ENCODE measurements at places on chromosomes 4 and X.

DNA sequence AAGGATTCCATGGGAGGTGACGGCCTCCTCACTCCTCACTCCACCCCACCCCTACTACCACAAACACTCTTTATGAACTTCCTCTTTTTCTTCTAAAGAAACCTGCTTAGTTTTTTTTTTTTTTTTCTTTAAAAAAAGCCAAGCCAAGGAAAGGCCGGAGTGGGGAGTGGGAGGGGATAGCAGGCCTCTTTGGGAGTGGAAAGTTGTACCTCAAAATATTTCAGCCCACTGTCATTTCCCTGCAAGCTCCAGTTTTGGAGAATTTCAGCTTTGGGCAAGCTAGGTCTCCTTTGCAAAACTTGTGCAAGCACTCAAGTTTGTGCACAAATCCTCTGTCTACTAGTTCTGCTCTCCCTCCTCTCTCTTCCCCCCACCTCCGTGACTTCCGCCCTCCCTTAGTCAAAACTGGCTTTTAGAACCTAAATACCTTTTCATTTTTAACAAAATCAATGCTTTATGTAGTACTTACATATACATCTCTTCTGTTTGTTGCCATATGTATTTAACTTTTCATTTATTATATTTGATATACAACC lies 512 bp upstream of the ANTXR2 start:
- DNase-seq: no peak

DNA sequence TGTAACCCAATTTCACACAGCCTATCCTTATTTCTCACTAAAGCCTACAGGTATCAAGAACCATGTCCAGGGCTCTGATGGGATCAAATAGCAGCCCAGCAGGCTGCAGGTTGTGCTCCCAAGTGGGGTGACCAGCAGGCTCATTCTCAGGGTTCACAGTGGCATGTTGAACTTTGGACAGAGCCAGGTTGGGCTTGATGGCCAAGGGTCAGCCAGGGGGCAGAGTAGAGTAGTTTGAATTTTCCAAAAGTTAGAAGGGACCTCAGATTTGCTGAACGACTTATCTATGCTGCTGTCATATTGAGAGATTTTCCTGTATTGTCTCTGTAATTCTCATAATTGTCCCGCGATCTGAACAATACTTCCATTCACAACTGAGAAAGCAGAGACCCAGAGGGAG lies 310.8 kb upstream of the BOD1L1 start:
- no peak for DNase-seq

DNA sequence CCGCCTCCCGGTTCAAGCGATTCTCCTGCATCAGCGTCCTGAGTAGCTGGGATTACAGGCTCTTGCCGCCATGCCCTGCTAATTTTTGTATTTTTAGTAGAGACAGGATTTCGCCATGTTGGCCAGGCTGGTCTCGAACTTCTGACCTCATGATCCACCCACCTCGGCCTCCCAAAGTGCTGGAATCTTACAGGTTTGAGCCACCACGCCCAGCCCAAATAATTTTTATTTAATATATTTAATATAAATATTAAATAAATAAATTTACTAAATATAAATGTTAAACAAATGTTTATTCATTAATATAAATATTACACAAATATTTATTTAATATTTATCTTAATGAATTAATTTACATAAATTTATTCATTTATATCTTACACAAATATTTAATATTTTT lies 120.2 kb downstream of the SHOX start:
- DNase-seq: no peak

DNA sequence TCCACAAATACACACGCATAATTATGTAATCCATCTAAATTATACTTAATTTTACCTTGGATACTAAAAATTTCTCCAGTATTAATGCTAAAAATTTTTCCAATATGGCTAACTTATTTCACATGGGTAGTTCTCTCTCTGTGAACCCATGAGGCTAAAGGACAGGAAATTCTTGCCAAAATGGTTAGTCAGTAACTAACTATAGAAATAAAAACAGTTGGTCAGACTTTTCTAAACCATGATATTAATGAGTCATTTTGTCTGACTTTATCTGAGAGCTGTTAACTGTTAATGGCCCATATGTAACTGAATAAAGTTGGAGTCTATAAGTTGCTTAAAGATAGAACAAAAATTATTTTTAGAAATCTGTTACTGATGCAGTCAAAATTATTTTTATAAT lies 549.4 kb downstream of the TLL1 start:
- no peak for DNase-seq

GRCh38 chrX:69762340-69762739 lies 146.4 kb downstream of the EDA start:
- DNase-seq: no peak

DNA sequence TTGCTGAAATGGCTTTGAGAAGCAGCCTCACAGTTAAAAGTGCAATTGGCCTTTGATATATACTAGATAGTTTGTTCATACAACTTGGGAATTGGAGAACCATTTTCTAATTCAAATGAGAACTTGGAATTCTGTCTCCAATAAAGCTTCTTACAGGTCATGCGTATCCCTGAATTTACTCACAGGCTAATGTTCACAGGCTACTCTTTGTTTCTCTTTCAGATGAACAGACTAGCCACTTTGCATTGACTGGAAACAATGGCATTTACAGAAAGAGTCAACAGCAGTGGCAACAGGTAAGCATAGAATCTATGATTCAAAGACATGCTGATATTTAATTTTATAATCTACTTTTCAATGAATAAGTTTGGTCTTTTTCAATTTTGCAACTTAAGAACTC lies 13.5 kb downstream of the AFF1 start:
- DNase-seq: no peak

GRCh38 chrX:29274517-29274916 lies 687.3 kb downstream of the IL1RAPL1 start:
- DNase-seq: no peak

GRCh38 chr4:149735796-149736195 lies 79.8 kb downstream of the IQCM start:
- no peak for DNase-seq

GRCh38 chrX:131279197-131279596 lies 9.9 kb downstream of the IGSF1 start:
- DNase-seq: no peak

DNA sequence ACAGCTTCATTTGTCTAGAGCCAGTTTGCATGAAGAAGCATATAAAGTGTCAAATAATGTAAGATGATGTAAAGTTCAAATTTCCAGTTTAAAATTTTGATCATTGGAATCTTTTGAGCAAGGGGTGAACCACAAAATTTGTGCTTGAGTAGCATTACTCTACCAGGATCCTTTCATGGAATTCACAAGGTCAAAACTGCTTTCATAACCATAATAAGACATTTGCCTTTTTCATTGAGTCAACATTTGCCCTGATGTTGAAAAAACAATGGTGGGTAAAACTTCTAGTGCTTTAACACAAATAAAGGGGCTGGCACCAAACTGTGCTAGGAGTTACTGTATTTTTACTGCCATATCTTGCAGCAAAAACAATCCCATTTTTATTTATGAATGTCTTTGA lies 142.2 kb downstream of the GLRA3 start:
- no peak for DNase-seq

- no peak for DNase-seq
Observed at GRCh38 chrX:40300286-40300890, 202.6 kb upstream of the BCOR start.

GRCh38 chr4:92021788-92022187 lies 282.0 kb upstream of the GRID2 start:
- no peak for DNase-seq

DNA sequence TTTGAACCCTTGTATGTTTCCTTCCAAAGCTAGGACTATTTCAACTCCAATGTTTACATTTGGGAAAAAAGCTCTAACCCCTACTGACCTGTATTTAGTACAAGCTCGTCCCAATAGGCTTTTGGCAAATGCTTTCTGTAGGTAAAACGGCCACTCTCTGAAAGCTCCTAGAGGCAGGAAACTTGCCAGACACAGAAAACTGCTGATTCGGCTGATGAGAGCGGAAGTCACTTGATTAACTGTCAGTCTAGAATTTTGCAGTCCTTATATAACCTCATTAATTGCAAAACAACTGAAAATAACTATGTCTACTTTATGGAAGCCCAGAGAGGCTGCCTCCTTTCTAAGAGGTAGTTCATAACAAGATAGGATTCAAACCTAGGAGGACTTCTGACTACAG lies 108.1 kb downstream of the TSPAN7 start:
- no peak for DNase-seq

DNA sequence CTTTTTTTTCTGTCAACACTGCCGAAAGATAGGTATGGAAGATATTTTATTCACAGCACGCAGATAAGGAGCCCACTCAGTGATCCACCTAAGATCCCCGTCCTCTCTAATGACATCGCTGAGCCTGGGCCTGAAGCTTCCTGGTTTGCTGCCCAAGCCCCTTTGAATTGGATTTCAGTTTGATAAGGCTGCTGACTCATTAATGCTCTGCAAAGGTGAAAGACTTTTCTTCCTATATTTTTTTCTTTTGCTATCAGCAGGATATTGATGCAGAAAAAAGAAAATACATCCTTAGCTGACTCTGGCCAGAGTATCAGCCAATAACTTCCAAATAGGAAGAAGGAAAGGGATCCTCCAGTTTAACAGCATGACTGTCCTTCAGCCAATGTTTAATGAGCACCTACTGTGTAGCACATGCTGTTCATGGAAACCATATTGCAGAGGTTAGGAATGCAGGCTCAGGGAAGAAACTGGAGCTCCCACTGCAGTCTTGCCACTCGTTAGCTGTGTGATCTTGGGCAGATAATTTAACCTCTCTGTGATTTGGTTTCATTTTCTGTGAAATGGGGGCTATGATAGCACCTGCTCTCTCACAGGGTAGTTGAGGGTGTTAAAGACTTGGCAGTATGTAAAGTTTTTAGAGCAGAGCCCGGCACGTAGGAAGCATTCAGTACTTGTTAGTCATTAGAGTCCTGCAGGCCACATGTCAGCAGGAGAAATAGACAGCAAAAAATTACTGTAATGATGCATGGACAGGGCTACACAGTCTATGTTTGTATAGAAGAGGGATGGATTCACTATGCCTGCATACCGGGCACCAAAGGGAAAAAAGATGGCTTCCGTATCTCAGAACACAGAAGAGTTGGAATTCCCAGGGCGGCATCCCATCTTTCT lies 39.3 kb downstream of the EVC start:
- DNase-seq: no peak

GRCh38 chr4:32340591-32340990 lies 1620.4 kb downstream of the PCDH7 start:
- DNase-seq: no peak

GRCh38 chr4:137266511-137266910 lies 265.8 kb downstream of the PCDH18 start:
- DNase-seq: no peak

Data from stimulated activated CD8-positive, alpha-beta memory T cell treated with anti-CD3 and anti-CD28 coated beads, Interleukin-4, amount 100 ng/mL, for 1 hour (primary cell).